ENCODE measurements at places on chromosomes 12 and 14. TPM values are rescaled to one million over a fixed set of nuclear protein-coding genes. Genes with fewer than 3 reads are reported as not detected.

- no peak for DNase-seq
Observed at GRCh38 chr14:42421377-42422078, 814.9 kb downstream of the LRFN5 start.

DNA sequence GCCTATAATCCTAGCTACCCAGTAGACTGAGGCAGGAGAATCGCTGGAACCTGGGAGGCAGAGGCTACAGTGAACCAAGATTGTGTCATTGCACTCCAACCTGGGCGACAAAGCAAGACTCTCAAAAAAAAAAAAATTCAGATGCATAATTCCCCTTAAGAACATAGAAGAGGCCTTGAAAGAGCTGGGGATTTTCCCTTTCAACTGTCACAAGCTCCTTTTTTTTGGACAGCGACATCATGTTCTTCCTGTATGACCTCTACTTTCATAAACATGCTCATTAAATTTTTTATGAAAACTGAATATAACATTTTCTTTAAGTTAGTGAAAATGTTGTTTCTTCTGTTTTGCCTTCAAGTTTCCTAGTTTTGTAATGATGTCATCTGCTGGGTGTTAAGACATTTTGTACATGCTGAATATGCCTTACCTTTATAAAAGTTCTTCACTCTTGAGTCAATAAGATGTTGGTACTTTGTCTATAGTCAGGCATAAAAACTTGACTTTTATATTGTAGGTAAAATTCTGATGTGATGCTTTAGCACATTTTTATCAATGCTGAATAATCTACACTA lies 76.0 kb downstream of the PTHLH start:
- DNase-seq = no peak

DNA sequence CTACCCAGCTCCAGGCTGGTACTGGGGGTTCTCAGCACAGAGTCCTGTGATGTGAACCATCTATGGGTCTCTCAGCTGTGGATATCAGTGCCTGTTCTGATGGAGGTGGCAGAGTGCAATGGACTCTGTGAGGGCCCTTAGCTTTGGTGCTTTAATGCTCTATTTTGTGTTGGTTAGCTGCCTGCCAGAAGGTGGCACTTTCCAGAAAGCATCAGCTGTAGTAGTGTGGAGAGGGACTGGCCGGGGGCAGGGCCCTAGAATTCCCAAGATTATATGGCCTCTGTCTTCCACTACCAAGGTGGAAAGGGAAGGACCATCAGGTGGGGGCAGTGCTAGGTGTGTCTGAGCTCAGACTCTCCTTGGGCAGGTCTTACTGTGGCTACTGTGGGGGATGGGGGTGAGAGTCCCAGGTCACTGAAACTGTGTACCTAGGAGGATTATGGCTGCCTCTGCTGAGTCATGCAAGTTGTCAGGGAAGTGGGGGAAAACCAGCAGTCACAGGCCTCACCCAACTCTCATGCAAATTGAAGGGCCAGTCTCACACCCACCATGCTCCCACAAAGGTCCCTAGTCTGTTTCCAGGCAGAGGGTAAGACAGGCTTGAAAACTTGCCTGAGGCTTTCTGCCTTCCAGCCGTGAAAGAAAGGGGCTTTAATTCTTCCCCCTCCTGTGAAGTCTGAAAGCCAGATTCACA lies 878.1 kb downstream of the C12orf50 start:
- no peak for DNase-seq

DNA sequence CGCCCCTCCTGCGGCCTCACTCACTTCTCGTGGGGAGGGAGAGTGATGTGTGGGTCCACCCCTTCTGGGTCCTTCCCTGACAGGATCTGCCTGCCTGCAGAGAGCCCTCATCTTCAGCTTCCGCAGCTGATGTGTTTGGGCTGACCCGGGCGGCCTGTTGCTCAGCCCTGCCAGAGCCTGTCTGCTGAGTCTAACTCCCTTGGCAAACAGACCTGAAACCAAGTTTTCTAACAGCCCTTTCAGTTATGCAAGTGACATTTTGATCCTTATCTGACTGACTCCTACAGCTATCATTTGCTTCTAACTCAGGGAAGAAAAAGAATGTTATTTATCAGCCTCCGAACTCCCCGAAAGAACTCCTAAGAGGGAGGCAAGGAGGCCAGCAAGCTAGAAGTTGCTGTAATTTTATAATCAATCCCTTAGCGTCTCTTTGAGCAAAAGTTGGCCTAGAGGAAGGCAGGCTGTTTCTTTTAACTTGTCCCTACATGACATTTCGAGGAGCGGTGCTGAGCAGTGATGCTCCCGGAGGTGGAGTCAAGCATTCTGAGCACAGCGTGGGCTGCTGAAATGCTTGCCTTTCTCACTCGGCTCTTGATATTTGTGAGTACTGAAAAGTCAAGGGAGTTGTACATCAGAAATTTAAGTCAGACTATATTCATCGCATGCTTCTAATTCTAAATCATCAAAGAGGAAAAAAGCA lies 31.5 kb upstream of the CACNA2D4 start:
- DNase-seq = peak; percentile 85

DNA sequence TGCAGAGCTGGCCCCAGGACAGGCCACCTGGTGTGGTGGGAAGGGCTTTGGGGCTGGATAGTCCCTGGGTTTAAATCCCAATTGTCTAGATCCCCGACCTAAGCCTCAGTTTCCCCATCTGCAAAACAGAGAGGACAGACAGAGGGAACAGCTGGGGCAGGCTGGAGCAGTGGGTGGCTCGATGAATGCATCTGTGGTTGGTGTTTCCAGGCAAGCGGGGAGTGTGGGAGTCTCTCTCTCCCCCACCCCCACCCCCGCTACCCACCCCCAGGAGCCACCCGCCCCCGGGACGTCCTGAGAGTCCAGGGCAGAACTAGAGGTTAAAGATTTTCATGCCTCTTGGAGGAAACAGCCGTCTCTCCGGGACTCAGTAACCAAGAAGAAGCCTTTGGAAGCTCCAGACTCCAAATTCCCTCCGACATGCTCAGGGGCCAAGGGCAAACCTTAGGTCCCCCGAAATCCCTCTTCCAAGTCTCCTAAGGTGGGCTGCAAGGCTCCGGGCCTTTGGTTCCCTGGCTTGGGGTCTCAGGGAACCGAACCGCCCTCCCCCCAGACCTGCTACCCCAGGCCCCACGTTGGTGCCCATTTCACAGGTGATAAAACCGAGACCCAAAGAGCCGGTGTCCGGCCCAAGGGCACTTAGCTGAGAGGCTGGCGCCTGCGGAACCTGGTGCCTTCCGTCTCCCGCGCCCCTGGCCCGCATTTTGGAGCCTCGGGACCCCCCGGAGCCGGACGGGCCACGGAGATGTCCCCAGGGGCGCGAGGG lies 474 bp downstream of the TRPV4 start:
- DNase-seq = no peak

The FOXG1 gene
- total RNA-seq = not detected

- no peak for DNase-seq
Observed at GRCh38 chr14:38723277-38723676, 379.8 kb downstream of the SEC23A start.

DNA sequence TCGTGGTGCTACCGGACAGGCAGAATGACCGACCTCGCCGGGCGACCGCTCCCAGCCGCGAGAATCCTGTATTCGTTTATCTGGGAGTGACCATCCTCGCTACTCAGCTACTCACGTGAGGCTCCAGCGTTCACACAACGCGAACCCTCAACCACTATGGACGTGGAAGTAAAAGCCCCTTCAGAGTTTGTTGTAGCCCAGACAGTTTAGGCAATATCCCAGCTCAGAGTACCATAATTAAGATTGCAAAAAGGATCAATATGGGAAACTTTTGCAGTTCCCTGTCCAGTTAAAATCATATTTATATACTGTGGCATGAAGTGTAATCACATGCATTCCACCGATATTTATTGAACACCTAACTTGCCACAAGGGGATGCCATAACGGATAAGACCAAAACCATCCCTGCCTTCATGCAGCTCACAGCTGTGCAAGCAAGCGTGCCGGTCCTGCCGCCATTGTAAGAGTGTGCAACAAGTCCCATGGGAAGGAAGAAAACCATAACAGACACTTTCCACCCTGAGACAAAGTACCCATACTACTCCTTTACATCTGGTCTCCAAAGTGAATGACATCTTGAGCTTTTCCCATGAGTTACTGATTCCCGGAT lies 938 bp upstream of the MAX start:
- no peak for DNase-seq

DNA sequence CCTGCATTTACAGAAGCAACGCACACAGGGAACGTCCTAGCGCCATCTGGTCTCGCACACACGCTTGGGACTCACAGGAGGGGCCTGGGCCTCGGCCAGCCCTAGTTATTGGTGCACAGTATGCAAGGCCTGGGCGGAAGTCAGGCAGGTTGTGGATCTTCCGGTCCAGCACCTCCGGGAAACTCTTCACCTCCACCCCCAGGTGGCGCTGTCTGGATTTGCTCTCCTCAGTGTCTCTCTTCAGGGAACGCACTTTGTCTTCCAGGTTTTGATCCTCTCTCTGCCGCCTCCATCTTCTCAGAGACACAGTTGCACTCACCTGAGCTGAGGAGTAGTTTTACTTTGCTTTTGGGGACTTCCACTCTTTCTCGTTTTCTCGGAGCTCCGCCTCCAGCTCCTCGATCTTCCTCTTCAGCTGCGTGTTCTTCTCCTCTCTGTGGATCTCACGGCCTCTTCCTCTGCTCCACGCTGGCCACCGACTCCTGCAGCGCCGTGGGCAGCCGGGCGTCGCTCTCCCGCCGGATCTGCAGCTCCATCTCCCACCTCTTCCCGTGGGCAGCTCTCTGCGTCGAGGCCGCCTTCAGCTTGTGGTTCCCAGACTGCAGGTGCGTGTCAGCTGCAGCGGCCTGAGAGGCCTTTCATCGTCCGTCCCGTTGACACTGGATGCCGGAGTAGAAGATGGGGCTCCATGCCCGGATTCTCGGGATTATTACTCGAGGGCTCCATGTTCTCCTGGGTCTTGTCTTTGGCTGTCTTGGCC lies 933.8 kb downstream of the TMEM121 start:
- DNase-seq = no peak

GRCh38 chr14:70665448-70666360 lies 24.0 kb downstream of the TTC9 start:
- no peak for DNase-seq
